ENCODE measurements at places on chromosomes 16 and 17.

GRCh38 chr17:8004899-8005298 lies 2.5 kb downstream of the GUCY2D start:
- no peak for DNase-seq

DNA sequence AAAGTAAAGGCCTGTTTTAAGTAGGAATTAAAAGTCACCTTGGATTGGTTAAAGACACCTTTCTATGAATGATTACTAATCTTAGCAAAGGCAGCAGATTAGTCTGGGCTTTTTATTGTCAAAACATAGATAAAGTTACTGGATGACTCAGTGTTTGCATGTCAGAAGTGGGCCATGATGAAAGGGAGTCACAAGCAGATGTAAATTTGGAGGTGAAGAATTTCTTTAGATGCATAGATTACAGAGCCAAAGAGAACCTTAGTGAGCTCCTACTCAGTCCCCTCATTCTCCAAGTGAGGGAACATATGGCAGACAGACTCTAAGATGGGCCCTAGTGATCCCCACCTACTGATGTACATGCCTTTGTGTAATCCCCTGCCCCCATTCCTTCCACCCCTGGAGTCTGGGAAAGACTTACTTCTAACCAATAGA lies 124.5 kb downstream of the HS3ST3A1 start:
- no peak for DNase-seq

DNA sequence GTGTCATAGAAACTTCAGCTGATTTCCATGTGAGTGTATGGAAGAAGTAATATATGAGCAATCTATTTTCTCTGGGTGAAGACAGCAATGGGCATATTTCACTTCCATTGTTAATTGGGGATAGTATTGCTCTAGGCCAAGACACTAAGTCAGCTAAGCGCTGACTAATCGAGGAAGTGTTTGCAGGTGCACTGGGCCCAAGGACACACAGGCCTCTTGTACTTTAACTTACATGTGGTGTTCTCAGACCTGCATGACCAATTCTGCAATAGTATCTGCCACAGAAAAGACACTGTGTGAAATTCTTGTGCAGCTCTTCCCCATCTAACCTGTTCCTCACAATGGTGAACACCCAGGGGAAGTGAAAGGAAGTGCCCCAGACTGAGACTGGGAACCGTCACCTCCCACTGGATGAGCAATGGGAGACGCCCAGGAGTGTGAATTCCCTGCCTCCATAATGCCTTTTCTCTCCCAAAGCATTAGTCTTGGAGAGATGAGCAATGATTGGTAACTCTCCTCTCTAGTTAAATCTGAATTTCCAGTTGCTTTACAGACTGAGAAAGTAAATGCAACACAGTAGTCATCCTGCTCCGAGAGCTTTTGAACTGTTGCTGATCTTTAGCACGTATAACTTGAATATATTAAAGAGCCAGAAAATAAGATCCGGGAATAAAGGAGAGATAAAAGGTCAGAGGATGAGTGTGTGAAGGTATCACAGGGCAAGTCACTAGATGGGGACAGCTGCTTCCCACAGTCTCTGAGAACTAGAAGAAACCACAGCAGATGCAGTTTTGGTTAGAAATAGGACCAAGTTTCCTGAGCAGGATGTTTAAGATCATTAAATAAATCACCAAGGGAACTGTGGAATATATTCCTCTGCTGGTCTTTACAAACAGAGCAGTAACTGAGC lies 82.6 kb downstream of the CDK5R1 start:
- DNase-seq: peak; percentile 91

GRCh38 chr17:2061441-2061958 lies 6.6 kb downstream of the HIC1 start:
- no peak for DNase-seq

DNA sequence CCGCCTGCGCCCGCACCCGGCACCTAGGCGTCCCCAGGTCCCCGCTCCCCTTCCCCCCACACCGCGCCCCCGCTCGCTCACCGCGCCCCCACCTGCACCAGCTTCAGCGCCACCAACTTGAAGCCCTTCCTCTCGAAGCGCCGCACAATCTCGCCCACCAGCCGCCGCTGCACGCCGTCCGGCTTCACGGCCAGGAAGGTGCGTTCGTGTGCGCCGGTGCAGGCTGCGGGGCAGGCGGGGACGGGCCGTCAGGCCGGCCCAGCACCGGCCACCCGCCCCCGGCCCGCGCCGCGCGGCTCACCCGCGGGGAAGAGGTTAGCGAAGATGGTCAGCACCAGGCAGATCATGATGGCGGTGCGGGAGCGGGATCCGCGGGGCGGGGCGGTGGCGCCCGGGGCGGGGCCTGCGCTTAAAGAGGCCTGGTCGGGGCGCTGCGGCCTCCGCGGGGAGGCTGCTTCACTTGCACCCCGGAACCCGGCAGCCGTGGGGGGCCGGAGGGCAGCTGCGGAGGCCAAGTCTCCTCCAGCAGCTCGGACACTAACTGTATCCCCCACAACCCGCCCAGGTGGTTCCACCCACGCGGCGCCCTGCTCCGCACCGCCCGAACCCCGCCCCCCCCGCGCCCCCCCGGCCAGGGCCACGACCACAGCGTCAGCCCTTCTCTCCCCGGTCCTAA lies at the start of gene NME3:
TSS of gene NME3 (minus strand) at position 356 of the 676 bp plus-strand sequence. CDS start at position 347, 9 bp downstream.
- DNase-seq: peak; percentile 46

DNA sequence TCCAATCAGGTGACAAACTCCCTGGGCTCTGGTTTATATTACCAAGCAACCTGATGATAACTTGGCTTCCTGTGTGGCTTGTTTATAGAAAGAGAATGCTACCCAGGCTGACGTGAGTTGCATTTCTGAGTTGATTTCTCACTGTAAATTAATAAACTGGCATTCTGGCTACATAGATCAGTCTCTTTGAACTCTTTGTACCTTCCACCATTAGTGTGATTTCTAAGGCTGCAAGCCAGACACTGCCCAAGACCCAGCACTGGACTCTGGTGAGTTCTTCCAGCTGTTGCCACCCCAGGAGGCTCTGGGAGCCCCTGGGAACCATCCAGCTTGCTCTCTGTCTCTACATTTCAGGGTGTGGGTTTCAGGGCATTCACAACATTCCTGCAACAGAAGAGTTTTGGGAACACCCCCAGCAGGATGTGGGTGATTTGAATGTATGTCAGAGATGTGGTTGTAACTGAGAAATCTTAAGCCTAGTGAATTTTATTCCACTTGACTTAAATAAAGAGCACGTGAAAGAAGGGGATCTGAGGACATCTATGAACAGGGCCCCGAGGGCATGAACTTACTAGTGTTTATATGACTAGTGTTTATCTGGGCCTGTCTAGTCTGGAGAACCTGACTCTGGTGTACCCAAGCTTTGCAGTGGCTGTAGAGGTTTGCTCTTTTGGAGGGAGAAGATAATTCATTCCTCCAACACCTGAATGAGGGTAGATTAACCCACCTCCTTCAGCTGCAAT lies 30.3 kb upstream of the LRRC37A start:
- DNase-seq: peak; percentile 48
